NB4 (cell line): ENCODE measurements at places on chromosomes 12 and 14.

DNA sequence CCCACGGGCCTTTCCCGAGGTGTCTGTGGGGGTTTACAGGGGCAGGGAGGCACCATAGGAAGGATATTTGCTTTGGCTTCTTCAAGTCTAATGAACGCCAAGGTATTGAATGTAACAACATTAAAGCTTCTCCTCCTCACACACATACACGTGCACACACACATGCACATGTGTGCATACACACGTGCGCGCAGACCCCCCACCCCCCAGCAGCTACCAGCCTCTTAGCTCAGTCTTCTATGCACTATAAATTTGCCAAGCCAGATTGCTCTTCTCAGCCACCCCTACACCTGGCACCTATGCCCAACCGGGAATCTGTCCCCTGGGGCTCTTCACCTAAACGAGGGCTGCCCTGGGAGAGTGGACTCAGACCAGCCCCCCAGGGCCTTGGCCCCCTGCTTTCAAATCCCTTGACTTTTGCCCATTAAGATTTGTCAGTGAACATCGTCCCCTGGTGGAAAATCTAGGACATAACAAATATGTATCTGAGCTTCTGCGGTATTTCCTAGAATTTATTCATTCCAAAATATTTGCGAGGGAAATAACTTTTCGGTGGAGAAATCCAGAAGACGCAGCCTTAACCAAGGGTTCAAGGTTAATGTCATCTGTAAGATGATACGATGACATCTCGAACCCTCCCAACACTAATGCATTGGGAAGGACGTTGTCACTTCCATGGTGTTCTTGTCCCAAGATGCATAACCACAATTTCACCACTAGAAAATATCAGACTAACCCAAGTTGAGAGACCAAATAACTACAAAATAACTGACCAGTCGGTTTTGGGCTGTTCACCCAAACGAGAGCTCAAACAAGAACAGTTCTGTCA is 330.4 kb downstream of the MED13L start:
- peak; percentile 43 for DNase-seq

GRCh38 chr12:79250960-79251755 is 386.6 kb downstream of the SYT1 start:
- no peak for DNase-seq

DNA sequence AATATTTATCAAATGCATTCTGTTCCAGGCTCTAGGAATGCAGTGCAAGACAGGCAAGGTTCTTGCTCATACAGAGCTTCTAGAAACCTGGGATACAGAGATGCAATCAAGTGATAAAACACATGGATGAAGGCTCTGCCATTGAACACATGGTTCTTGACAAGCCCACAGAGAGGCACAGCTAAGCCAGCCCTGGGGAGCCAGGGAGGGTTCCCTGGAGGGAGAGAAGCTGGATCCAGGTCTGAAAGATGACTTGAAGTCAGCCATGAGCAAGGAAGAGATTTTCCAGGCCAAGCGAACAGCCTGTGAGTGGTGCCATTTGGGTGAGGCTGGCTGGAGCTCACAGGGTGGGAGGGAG is 66.2 kb downstream of the IRF2BPL start:
- no peak for DNase-seq

DNA sequence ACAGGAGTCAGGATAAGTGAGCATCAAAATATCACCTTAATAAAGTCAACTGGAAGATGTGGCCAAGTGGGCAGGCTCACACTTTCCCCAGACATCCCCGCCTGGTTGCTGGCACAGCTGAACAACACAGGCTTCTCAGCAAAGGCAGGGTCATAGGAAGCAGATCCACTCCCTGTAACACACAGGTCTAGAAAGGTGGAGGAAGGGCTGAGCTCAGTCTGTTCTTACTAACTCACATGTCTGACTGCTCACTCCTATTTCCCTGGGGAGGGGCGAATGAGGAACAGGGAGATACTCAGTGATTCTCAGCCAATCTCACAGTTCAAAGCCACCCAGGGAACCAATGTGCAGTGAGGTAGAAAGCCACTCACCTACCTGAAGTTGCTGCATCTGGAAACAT is 45.0 kb upstream of the AMN1 start:
- DNase-seq, result peak; percentile 71

DNA sequence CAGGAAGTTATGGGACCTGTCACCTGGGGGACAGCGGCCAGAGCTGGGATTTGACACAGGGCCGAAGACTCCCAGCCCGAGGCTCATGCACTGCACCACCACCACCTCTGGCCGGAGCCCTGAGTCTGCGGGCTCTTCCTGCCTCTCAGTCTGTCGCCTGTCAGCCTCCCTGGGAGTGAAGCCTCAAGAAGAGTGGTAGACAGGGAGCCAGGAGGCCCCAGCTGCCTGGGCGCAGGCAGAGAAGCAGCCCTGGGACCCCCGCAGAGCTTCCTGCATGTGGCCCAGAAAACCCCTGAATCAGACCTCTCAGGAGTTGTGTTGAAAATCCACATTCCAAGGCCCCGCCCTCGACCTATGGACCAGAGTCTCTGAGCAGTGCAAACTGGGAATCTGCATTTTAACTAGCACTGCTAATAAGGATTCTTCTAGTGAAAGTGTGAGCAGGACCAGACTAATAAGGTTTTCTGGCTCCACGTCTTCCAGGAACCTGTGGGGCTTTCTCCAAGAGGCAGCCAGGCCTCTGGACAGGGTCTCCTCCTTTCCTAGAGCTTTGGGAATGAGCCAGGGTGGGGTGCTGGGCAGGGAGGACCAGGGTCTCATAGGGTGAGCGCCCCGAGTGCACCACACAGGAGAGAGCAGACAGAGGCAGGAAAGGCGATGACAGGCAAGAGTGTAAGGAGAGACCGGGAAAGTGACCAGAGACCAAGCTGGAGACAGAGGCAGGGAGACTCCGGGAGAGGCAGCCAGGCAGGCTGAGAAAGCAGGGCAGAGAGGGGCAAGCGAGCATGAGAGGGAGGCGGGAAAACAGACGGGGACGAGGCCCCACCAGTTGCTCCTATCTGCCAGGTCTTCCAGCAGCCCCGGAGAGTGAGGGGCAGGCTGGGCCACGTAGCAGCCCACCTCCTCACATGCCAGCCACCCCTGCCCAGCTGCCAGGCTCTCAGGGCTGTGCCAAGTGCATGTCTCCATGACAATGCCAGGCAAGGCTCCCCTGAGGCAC is 112.4 kb downstream of the BCL11B start:
- DNase-seq, result no peak

DNA sequence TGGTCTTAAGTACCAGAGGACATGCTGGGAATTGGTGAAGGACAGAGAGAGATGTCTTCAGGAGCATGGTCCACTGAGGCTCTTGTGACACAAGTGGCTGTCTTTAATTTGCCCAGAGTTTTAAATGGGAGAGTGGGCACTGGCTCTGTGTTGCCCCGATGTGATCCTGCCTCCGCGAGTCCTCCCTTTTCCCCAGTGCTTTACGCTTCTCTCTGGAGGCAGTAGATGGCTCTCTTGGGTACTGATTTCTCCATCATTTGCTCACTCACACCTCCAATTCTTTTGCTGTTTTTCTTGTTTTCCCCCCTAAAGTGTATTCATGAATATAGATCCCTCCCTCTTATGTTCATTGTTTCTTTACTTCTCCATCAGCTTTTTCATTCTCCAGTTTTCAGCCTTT is 74.3 kb downstream of the EMP1 start:
- DNase-seq, result no peak

- no peak for DNase-seq
These were observed 6.2 kb downstream of the ISCU start for GRCh38 chr12:108568338-108569154.

- no peak for DNase-seq
These were observed 143.0 kb downstream of the KITLG start for GRCh38 chr12:88437226-88437625.

- DNase-seq, result no peak
These were observed 36.7 kb downstream of the SAV1 start for GRCh38 chr14:50631408-50631821.

- DNase-seq, result no peak
These were observed 184.1 kb downstream of the FLRT2 start for GRCh38 chr14:85714069-85714468.

- DNase-seq, result peak; percentile 36
These were observed 115.5 kb upstream of the G2E3 start for GRCh38 chr14:30443368-30444007.

GRCh38 chr12:101010896-101011295 is 199.1 kb downstream of the SLC5A8 start:
- DNase-seq, result no peak
